ENCODE measurements at places on chromosomes 5 and 9.
A peak's percentile ranks its signal among the peaks of the same experiment; 100 is the strongest.

- no peak for DNase-seq
Measured at GRCh38 chr5:71816307-71816706, 97.2 kb downstream of the CARTPT start.

DNA sequence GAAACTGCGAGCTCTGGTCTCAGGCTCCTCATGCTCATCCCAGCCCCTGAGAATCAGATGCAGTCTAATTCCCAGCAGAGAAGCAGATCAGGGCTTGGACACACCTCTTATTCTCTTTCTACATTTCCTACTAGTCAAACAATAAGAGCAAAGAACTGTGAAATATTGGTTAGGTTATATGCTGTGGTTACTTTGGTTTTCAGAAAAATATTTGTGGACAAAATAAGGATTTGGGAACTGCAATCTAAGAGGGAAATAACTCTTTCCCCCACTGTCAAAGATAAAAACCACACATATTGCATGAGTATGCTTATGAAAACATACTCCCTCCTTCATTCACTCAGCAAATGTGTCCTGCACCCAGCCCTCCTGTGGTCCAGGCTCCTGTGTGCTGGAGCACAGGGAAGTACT, 164.5 kb upstream of the S1PR3 start:
- DNase-seq: peak; percentile 82

- DNase-seq: peak; percentile 87
Measured at GRCh38 chr5:10233505-10233904, 16.2 kb downstream of the ATPSCKMT start.

DNA sequence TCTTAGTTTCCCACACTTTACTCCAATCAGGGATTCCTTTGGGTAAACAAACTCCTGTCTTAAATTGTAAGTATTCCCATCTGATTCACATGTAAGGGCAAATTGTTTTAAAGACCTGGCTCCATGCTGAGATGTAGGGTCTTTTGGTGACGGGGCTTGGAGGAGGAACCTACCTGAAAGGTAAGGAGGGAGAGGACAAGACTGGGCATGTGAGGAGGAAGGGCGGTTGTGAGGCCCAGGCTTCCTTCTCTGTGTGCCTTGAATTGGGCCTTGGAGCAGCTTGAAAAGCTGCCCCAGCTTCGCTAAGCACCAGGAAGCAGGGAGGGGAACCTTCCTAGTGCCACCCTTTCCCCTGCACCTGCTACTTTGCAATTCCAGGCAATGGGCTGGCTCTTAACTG, 86.8 kb downstream of the C9orf152 start:
- DNase-seq: no peak

DNA sequence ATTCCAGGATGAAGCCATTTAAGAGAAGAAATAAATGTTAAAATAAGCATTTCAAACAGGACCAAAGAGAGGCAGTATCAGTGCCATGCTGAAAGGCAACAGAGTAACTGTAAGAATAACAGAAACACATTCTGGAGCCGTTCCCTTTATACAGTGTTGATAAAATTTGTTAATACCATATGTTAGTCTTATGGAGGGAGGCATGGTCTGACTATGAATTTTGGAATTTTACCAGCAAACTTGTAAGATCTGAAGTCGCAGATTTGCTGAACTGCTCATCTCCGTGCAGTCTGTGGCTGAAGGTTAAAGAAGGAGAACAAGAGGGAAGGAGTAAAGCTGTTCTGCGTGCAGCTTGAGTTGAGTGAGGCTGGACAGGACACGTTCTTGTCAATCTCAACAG, 508.4 kb downstream of the NFIB start:
- DNase-seq: no peak

DNA sequence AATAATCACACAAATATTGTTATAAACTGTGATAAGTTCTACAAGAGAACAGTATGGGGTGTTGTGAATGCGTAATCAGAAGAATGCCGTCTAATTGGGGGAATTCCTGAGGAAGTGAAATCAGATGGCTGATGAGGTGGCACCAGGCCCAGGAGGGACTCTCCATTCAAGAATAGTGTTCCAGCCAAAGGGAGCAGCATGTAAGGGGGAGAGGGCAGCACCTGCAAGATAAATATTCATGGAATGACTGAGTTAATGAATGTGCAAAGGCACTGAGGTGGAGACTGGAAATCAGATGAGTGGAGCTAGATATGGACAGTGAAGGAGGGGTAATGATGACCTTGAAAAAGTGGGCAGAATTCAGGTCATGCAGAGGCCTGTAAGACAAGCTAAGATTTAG, 250.6 kb downstream of the ARRDC3 start:
- no peak for DNase-seq

DNA sequence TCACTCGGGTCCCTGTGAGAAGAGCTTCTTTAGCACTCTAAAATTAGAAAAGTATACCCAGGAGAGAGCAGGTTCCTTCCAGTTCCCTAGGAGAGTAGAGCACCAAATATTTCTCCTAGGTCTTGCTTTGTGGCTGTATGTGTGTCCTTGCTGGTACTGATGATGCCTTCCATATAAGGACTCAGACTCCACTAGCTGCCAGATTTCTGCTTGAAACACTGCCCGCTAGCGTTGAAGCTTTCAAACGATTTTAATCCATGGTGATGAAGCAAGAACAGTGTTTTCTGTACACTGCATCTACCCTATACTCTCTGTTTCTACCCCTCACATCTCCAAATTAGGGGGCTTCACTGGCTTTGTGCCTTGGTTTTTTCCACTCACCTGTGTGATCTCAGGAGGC, 2.4 kb upstream of the SMC2 start:
- no peak for DNase-seq

DNA sequence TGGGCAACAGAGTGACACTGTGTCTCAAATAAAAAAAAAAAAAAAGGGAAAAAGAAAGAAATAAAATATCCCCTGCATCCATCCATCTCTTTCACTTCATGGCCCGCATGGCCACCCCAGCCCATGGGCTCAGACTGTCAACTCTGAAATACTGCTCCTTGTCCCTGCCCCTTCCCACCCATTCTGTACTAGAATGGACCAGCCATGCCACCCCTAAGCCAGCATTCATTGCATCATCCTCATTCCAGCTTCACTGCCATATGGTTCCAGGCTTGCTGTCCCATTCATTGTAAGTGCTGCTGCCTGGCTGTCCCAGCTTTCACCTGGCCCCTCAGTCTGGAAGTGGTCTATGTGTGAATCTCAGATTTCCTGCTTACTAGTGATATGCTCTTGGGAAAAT, 46.2 kb downstream of the SPRY4 start:
- DNase-seq: no peak

DNA sequence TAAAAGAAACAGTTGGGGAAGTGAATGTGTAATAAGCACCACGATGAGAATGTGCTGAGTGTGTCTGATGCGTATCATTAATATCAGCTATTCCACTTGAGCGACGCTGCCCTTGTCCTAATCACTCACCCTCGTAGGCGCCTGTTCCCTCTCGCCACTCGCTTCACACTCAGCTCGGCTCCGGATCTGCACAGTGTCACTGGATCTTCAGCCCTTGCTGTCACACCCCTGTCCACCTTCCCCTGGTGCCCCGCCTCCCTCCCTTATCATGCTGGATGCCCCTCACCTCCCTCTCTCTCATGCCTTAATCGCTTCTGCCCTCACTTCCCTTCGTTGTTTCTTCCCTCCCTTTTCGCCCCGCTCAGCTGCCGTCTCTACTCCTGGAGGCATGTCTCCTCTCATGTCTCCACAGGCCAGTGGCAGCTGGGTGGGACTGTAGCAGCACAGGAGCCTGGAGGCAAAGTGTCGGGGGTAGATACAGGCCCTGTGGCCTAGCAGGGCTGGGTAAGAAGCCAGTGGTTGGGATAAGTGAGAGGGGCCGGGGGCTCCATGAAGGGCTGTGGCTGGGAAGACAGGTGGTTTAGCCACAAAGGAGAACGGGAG, 43.5 kb downstream of the ANKDD1B start:
- DNase-seq: no peak

DNA sequence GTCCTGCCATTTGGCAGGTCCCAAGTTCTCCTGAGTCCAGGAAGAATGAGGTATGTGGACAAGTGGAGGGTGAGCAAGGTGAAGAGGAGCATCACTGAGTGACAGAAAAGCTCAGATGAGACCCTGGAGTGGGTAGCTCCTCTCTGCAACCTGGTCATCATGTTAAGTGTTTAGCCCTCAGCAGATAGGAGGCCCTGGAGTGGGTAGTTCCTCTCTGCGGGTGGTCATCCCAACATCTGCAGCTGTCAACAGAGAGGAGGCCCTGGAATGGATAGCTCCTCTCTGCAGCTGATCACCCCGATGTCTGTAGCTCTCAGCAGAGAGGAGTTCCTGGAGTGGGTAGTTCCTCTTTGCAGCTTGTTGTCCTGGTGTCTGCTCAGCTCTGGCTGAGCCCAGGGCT, 48.4 kb downstream of the NDUFAF2 start:
- DNase-seq: no peak

DNA sequence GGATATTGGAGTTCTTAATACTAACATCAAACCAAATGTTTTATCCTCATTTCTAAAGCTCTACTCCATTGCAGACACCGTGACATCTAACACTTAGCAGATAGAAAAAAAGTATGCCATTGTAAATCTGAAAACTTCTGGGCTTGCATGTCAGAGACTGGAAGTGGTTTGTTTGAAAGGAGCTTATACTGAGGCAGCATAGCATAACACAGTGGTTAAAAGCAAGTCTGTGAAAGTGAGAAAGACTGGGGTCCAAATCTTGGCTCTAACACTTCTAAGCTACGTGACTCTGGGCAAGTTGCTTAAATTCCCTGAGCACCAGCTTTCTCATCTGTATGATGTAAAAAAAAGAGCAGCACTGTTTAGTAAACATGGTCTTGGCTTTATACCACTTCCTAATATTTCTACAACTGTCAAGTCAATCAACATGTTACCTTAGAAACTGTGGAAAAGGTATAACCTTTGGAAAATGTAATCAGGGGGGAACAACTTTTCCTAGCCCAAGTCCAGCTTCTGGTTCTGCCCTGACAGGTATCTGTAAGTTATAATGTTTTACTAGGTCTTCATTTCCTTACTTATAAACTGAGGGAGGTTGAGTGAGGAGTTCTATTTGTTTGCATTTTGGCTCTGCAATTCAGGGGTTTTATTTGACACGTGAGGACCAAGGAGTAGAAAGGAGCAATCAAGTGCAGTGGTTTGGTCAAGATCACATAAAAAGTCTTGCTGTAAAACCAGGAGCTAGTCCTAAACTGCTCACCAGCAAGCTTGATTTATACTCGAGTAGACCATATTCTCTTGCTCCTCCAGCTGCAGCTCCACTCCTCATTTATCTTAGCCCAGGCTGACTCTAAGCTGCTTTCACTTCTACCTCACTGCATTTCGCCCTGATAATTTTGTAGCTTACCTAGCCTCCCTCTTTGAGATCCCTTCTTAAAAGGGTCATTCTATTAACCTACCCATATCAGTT, 541.0 kb downstream of the RAB3C start:
- no peak for DNase-seq

DNA sequence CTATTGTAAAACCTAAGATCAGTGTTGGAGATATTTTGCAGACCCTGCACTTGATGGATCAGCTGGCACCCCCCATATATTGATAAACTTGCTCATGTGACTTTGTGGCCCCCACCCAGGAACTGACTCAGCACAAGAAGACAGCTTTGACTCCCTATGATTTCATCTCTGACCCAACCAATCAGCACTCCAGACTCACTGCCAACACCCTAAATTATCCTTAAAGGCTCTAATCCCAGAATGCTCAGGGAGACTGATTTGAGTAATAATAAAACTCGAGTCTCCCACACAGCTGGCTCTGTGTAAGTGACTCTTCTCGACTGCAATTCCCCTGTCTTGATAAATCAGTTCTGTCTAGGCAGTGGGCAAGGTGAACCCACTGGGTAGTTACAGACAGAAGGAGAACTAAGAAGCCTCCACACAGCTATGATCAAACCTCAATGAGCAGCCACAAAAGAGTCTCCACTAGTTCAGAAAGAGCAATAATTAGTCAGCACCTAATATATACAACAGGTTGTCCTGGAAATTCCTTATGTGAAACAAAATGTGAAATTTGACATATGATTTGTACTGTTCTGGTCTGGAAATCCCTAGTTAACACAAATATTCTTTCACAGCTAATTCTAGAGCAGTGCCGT, 52.2 kb downstream of the ACTL7B start:
- no peak for DNase-seq

DNA sequence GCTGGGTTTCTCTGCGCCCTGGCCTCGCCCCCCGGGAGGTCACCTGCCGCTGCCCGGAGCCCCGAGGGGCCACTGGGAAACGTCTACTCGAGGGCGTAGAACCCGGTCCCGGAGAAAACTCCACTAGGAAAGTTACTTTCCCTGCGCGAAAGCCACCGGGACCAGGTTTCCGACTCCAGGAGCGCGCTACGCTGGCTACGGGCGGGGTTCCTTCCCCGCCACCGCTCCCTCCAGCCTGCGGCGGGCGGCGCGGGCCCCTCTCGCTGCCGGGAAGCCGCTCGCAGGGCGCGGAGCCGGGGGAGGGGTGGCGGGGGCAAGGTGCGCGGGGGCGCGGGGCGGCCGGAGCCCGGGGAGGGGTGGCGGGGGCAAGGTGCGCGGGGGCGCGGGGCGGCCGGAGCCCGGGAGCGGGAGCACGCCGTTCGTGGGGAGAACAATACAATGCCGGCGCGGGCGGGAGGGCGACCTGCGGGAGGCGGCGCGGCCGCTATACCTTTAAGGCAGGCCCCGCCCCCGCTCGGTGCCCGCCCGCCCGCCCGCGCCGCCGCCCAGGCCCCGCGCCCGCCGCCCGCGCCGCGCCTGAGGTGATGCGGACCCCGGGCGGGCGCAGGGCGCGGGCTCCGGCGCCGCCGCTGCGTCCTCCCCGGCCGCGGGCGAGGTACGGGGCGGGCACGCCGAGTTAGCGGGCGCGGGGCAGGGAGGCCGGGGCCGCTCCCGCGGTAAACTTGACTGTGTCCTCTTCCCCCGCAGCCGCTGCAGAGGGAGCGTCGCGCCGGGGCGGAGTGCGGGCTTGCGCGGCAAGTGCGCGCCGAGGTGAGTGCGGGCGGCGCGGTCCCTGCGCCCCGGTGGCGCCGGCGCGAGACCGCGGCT, 278.1 kb downstream of the AOPEP start:
- DNase-seq: peak; percentile 86

DNA sequence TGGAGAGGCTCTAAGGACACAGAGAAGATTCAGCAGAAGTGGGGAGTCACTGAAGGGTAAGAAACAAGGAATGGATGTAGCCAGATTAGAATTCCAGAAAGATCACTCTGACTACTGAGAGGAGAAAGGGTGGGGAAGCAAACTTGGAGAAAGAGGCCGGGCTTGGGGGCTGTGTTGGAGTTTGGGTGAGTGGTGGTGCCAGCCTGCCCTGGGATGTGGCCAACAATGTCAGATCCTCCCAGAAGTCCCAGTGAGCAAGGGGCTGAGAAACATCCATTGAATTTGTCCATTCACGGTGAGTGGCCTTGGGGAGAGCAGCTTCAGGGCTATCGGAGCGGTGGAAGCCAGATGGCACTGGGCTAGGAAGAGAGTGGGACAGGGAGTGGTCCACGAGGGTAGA, 60.4 kb downstream of the COL15A1 start:
- no peak for DNase-seq

GRCh38 chr5:31581498-31582099, 49.5 kb downstream of the C5orf22 start:
- peak; percentile 57 for DNase-seq

- no peak for DNase-seq
Measured at GRCh38 chr9:93677048-93677571, 100.7 kb downstream of the PHF2 start.

DNA sequence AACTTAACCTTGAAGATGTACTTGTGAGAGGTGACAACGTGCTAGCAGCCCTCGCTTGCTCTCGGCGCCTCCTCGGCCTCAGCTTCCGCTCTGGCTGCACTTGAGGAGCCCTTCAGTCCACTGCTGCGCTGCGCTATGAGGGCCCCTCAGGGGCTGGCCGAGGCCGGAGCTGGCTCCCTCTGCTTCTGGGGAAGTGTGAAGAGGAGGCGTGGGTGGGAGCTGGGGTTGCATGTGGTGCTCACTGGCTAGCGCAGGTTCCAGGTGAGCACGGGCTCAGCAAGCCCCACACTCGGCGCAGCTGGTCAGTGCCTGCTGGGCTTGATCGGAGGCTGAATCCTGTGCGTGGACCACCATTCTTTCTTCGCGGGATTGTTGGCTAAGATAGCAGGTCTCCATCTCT, 166.1 kb downstream of the MRPS30 start:
- no peak for DNase-seq
